ENCODE measurements at places on chromosomes 5 and 9.

- no peak for DNase-seq
Measured at GRCh38 chr5:139146809-139147482, 51.2 kb downstream of the SIL1 start.

GRCh38 chr5:132782101-132782500, 5.1 kb upstream of the SEPTIN8 start:
- no peak for DNase-seq

GRCh38 chr5:139952574-139952973, 90.5 kb downstream of the NRG2 start:
- no peak for DNase-seq

GRCh38 chr9:37943345-37944265, 39.7 kb upstream of the SLC25A51 start:
- peak; percentile 91 for DNase-seq

GRCh38 chr5:81751836-81752643, 1.1 kb upstream of the SSBP2 start:
- DNase-seq = no peak

GRCh38 chr9:85168412-85168811, 498.9 kb downstream of the NTRK2 start:
- DNase-seq = no peak

- no peak for DNase-seq
Measured at GRCh38 chr9:123654218-123654993, 275.5 kb downstream of the DENND1A start.

GRCh38 chr9:107172979-107173347, 110.1 kb upstream of the RAD23B start:
- DNase-seq = no peak

DNA sequence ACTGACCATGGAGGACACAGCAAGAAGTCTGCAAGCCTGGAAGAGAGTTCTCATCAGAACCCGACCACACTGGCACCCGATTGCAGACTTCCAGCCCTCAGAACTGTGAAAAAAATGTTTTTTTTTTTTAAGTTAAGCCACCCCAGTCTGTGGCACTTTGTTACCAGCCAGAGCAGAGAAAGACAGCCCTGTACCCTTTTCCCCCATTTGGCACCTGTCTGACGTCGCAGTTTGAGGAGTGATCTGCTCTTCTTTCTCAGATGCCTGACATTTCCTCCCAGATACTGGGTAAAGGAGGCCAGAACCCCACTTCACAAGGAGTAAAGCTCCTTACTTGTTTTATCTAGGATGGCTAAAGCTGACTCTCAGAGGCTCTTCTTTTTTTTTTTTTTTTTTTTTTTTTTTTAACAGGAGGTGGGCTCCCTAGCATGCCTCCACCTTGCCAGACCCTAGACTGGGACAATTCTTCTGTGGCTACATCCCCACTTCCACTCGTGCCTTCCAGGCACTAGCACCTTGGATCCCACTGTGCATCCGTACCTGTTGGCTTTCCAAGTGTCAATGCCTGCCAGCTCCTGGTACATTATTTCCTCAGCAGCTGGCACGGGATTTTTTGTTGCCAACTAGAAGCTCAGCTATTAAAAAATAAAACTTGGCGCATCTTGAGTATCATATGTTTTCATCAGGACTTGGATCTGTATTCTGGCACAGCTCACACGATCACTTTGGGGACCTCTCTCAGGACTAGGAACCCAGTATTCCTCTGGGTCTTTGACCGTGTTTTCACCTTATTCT, 14.4 kb downstream of the CAMK4 start:
- DNase-seq = no peak

DNA sequence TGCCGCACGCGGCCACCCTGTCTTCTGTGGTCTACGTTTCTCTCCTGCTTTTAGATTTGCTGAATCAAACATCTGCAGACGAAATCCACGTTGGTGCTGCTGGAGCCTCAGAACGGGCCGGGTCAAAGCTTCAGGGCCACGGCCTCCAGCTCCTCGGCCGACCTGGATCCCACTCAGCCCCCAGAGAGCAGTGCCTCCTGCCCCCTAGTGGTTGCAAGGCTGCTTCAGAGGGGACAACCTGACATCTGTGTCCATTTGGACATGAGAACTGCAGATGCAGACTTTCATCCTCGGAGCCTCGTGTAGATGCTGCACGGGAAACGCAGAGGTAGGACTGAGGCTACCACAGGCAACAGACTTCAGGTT, 23.0 kb upstream of the SLC6A3 start:
- no peak for DNase-seq

Measured in HS-27A (cell line).